CD4-positive, alpha-beta T cell treated with Interleukin-2 at 100 ng/mL for 4 hours (primary cell): ENCODE measurements at places on chromosomes 7 and 10.
A peak's percentile ranks its signal among the peaks of the same experiment; 100 is the strongest.

DNA sequence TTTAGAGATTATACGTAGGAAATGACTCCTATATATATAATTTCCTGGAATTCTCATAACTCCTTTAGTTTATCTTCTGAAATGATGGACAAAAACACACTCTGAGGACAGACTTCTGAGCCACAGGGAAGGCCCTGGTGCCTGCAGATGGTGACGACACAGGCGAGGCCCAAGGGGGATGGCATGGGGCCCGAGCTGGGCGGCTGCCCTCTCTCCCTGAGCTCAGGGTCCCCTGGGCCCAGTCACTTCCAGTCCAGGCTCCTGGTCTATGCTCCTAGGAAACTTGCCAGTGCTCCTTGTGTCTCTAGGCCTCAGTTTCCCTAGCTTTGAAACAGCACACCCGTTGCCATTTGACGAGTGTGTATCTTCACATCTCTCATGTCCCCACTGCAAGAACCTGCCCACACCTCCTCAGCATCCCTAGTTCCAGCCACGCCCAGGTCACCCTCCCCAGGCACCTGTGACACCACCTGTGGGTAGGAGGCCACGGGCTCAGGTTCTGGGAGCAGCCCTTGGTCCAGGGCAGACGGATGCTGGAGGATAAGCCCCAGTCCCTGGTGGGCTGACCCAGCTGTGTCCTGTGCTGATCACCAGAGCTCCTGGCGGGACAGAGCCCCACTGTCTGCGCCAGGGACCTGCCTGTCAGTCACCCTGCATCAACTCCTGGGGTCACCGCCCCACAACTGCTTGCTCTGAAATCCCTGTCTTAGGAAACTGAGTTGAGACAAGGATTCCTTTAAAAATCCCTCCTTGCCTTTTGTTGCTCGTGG lies 23.4 kb upstream of the SHH start:
- DNase-seq: no peak

DNA sequence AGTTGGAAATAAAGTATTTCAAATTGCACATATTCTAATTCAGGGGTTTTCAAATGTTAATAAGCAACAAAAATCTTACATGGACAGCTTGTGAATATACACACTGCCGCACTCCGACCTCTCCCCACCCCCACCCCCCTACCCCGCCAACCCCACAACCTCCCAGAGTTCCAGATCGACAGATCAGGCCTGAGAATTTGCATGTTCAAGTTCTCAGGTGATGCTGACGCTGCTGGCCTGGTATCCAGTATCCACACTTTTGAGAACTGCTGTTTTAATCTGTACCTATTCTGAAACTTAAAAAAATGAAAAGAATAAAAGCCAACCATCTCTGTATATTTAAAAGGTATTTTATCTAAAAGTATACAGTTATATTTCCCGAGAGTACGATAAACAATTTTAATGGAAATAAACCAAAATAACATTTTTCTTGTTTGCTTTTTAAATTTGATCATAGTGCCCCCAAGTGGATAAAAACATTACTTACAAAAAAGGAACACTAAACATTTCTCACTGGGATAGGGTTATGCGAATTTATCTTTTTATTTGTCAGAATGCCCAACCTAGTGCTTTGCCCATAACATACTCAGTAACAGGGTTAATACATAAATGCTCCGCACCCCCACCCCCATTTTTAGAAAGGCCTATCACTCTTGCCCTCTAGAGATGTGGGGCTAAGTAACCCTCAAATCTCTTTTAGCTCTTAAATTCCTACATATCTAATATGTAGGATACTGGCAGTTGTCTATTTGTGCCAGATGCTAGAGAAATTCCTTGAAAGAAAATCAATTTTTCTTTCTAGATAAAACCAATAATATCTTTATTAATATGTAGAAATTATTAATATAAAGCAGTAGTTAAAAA lies 166.3 kb downstream of the RNF133 start:
- no peak for DNase-seq

DNA sequence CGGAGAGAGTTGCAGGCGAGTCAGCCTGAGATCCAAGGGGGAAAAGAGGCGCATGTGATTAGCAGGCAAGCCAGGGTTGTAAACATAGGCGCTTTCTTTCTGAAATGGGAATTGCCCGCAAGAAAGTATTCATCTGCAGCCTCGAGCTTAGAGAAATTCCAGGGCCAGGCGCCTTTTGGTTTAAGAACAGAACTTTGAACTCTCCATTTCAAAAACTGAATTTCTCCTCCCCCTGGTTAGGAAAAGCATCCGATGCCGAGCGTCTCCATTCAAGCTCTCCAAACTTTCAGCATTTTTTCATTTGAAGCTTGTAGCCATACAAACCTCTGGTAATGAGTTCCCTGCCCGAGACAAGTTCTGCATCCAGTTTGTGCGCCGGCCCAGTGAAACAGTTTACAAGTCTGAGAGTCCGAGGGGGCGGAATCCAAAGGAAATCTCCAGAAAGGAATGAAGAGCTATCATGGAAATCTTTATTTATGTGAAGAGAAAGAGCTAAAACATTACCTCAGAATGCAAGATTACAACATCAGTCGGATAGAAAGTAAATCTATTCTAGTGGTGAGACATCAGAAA lies 69.9 kb downstream of the FAM204A start:
- DNase-seq: no peak

GRCh38 chr7:131722371-131722770 lies 165.9 kb upstream of the PODXL start:
- DNase-seq: no peak

- no peak for DNase-seq
Measured at GRCh38 chr7:20153567-20153966, 63.6 kb downstream of the MACC1 start.

GRCh38 chr10:4826792-4827324 lies 851 bp downstream of the AKR1E2 start:
- no peak for DNase-seq

DNA sequence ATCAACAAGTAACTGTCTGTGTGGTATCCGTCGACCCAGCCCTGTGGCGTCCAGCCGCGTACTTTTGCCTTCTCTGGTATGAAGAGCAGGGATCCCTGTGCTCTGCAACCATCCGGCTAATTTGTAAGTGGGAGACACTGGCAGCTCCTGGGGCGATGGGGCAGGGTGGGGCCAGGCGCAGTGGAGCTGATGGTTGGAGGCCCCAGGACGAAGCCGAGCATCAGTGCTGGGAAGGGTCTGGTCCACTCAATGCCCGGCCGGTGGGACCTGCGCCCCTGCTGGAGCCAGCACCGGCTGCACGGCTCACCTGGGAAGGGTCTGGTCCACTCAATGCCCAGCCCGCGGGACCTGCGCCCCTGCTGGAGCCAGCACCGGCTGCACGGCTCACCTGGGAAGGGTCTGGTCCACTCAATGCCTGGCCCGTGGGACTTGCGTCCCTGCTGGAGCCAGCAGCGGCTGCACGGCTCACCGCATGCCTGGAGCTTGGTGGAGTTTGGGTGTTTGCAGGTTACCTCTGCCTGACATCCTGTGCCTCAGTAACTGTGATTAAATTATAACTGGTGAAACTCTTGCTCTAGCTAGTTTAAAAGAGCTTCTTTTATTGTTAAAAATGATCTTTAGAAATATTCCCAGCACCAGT lies 96.1 kb downstream of the NKX6-2 start:
- no peak for DNase-seq

- peak; percentile 61 for DNase-seq
Measured at GRCh38 chr7:155796381-155797261, 15.6 kb downstream of the SHH start.

DNA sequence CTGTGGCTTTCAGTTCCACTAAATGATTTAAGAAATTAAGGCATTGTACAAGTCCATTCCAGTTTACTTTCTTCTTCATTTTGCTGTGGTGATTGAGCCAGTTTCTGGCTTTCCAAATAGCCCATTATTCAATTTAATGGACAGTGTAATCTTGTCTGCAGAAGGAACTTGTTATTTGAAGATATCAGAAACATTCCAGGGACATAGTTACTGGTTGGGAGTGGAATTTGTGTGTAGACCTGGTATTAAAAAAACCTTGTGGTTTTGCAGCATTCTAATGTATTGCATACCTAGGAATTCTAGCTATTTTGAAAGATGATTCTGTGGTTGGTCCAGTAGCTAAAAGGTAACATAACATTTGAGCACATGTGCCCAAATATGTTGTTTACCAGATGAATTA lies 72.2 kb downstream of the MCU start:
- no peak for DNase-seq

GRCh38 chr7:25329815-25330214 lies 101.5 kb upstream of the NPVF start:
- no peak for DNase-seq

- no peak for DNase-seq
Measured at GRCh38 chr7:143286522-143286890, 1.6 kb upstream of the CASP2 start.

DNA sequence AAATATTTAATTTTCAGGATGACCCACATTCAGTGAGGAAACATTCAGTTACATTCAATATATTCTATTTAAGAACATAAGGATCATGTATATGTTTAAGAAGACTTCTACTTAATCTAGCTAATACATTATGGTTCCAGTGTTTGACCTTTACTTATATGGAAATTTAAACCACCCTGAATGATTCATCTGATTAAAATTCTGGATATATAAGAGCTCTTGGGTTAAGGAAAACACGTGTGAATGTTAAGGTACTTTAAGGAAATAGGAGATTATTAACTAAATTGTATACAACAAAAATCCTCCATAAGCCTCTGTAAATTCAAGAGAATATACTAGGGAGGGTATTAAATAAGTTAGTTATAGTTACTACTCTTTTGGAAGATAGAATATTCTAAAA lies 40.9 kb downstream of the HDAC9 start:
- no peak for DNase-seq

GRCh38 chr10:114084215-114084614 lies 40.5 kb downstream of the ADRB1 start:
- DNase-seq: no peak

DNA sequence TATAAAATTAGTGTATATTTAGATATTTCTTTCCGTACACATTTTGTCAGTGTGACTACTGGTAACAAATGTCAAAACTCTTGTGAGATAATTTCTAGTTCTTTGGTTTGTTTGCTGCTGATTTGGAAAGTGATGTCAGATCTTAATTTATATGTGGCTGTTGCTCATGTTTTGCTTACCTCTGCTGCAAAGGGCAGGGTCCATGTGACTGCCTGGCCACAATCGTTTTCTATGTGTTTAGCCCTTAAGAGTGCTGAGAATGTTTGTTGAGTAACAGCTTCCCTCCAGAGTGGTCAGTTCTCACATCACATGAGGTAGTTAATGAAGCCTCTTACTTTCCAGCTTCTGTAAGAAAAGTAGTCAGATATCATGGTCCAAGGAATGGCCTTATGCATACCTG lies 4.2 kb downstream of the NRBF2 start:
- DNase-seq: no peak

DNA sequence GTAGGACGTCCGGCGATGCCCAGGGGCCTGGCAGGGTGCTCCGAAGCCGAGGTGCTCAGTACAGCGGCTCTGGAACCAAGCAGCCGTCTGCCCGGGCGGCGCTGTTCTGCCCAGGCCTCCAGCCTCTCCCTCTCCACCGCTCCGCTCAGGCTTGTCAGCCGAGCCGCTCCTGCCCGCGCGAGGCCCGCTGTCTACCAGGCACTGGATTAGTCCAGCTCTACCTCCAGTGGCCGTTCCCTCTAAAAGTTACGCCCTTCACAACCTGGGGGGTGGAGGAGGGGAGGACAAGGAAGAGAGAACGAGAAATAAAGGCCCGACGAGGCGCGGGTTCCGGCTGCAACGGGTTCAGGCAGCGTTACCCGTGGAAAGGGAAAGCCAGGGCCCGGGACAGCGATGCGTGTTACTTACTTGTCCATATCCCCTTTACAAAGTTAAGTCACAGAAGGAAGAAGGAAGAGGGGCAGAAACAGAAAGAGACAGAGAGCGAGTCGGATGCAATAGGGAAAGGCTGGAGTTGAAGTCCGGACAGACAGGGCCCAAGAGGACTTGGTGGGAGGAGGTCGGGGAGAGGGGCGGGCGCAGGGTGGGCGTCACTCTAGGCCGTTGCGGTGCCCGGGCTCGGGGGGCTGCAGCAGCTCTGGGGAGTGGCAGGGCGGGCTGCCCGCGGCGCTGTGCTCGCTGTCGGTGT lies 2.8 kb downstream of the SP8 start:
- no peak for DNase-seq

DNA sequence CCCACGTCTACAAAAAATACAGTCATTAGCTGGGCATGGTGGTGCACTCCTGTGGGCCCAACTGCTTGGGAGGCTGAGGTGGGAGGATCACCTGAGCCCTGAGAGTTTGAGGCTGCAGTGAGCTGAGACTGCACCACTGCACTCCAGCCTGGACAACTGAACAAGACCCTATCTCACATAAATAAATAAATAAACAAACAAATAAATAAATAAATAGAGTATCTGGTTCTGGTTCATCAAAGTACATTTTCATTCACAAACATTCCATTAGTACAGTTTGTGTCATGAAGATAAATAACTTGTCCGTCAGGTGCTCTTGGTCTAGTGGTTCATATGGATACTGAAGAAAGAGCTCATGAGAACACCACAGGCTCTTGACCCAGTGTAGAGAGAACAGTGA lies 96.4 kb downstream of the RSU1 start:
- DNase-seq: no peak

- DNase-seq: no peak
Measured at GRCh38 chr10:71996592-71997371, 32.6 kb downstream of the CHST3 start.

- DNase-seq: no peak
Measured at GRCh38 chr7:81710751-81711150, 59.1 kb downstream of the HGF start.

DNA sequence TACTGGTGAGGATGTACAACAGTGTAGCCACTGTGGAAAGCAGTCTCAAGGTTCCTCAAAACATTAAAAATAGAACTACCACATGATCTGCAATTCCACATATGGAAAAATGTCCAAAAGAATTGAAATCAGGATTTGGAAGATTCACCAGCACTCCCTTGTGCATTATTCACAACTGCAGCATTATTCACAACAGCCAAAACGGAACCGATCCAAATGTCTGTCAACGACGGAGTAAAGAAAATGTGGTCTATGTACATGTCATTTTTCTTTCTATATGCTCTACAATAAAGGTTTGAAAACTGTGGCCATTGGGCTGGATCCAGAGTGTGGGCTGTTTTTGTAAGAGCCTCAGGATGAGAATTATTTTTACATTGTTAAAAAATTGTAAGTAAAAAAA lies 1206.1 kb upstream of the CELF2 start:
- DNase-seq: no peak

- no peak for DNase-seq
Measured at GRCh38 chr10:48684792-48685623, at the start of gene WDFY4. Gene WDFY4, plus strand, starts transcription at chr10:48684873. Its CDS starts 24,860 bp downstream, at chr10:48709733.

DNA sequence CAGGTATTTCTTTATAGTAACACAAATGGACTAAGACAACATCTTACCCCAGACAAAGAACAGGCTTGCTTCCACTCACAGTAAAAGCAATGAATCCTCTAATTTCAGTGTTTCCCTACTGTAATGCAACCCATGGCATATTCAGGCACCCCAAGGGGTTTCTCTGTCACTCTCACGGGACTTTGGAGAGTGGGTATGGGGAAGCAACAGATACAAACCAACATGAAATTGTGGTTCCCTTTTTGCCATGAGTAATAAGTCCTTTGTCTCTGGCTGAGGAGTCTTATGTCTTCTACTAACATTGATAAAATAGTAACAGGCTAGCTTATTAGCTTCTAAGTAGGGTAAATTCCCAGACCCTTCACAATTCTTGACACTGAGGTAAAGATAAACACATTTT lies 51.4 kb upstream of the AOAH start:
- DNase-seq: no peak

- no peak for DNase-seq
Measured at GRCh38 chr7:37342176-37342687, 106.4 kb downstream of the ELMO1 start.
